ENCODE measurements at places on chromosomes 2 and 18. TPM values are rescaled to one million over a fixed set of nuclear protein-coding genes. Genes with fewer than 3 reads are reported as not detected.

- no peak overlapping the region for H3K27ac ChIP-seq
- H3K4me3 ChIP-seq = no peak overlapping the region
- DNase-seq = no peak
- no peaks in the 10 kb centered on the region for H3K36me3 ChIP-seq
- no peaks in the 10 kb centered on the region for H3K27me3 ChIP-seq
These were observed 14.0 kb downstream of the TMEM247 start for GRCh38 chr2:46493241-46493970.

DNA sequence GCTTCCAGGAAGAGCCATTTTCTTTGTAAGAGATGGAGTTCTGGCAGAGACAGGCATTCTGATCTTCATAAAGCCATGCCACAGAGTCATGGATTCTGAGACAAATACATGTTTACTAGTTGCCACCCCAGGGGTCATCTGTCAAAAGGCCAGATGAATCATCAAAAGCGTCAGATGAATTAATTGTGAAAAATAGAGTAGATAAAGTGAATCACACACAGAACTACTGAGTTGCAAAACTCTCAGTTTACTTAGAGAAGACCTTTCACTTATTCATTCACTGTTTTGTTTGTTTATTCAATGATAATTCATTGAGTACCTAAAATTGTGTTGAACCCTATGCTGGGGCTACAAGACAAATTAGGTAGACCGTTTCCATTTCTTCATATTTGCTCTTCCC, 157.7 kb upstream of the SERPINE2 start:
- no peaks in the 10 kb centered on the region for H3K4me1 ChIP-seq
- H3K27ac ChIP-seq = no peak overlapping the region
- H3K36me3 ChIP-seq = no peaks in the 10 kb centered on the region
- no peak for DNase-seq

DNA sequence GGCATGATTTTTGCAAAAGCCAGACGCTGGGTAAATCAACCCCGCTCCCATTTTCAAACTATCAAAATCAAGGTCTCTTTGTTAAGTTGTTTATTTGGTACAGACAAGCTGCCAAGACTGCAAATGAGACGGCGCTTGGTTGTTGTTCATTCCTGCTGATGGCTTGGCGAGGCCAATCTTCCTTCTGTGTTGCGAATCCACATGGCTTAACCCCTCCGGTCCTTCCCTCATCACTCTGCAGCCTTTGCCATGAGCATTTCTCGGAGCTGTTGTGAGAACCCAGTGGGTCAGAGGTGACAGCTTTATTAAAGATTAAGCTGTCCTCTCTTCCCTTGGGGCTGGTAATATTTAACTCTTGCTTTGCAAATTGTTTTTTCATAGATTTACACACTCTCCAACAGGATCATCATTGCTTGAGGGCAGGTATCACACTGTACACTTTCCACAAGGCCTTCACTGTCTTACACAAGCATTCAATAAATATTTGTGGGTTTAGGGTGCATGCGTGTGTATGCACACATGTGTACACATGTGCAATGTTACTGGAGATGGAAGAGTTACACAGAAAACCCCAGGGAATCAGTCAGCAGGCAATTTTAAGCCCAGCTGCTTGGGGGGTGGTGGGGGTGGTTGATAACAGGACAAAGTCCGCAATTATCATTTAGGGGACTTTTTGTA, 27.8 kb upstream of the KCNF1 start:
- H3K4me3 ChIP-seq = no peak overlapping the region
- no peaks in the 10 kb centered on the region for H3K36me3 ChIP-seq
- H3K27me3 ChIP-seq = no peaks in the 10 kb centered on the region
- no peak for DNase-seq

GRCh38 chr18:27964811-27965210, 212.1 kb downstream of the CDH2 start:
- H3K27me3 ChIP-seq = no peaks in the 10 kb centered on the region
- no peaks in the 10 kb centered on the region for H3K36me3 ChIP-seq
- no peak overlapping the region for H3K27ac ChIP-seq
- DNase-seq = no peak
- H3K4me3 ChIP-seq = no peak overlapping the region
- H3K4me1 ChIP-seq = no peaks in the 10 kb centered on the region

UGT1A6 gene
- total RNA-seq = 1.1 TPM

Data from thymus (tissue), 14 donors.